ENCODE measurements at places on chromosomes 13 and 19. TPM values are rescaled to one million over a fixed set of nuclear protein-coding genes. Genes with fewer than 3 reads are reported as not detected.

DNA sequence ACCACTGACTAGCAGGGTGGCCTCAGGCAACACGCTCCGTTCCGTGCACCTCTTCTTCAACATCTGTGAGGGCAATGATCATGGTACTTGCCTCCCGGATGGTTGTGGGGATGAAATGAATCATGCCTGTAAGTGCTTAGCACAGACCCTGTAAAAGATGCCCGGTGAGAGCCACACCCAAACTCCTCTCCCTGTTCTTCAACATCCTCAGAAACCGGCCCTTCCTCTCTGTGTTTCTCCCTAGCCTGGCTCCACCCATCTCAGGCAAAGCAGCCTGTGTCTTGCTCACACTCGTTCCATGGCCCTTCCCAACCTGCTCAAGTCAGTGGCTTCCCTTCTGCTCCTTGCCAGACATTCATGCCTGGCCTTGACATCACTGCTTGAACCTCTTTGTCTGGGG, 5.8 kb upstream of the DMKN start:
- H3K36me3 ChIP-seq = no peaks in the 10 kb centered on the region
- H3K27me3 ChIP-seq = peaks cover 17% of the 10 kb centered on the region
- no peak overlapping the region for H3K27ac ChIP-seq
- DNase-seq = no peak

- H3K27ac ChIP-seq = peak overlapping the region; percentile 30
- H3K4me1 ChIP-seq = peaks cover 66% of the 10 kb centered on the region
- H3K27me3 ChIP-seq = peaks cover 12% of the 10 kb centered on the region
Measured at GRCh38 chr19:51168564-51169282, 26.6 kb downstream of the SIGLEC7 start.

- H3K4me3 ChIP-seq = no peak overlapping the region
- no peak overlapping the region for H3K27ac ChIP-seq
- H3K36me3 ChIP-seq = no peaks in the 10 kb centered on the region
- DNase-seq = no peak
Measured at GRCh38 chr13:41398494-41399170, 58.7 kb upstream of the RGCC start.

GRCh38 chr19:18167011-18167410, 6.6 kb upstream of the IFI30 start:
- H3K4me3 ChIP-seq = no peak overlapping the region
- H3K4me1 ChIP-seq = peaks cover 7% of the 10 kb centered on the region
- peaks cover 3% of the 10 kb centered on the region for H3K27me3 ChIP-seq

The SIGLEC12 gene
- not detected for polyA plus RNA-seq

The SIGLEC8 gene
- not detected for polyA plus RNA-seq

GRCh38 chr19:3977242-3978143, 6.6 kb upstream of the DAPK3 start:
- H3K36me3 ChIP-seq = peaks cover 28% of the 10 kb centered on the region
- no peak overlapping the region for H3K4me3 ChIP-seq
- no peak overlapping the region for H3K27ac ChIP-seq
- H3K4me1 ChIP-seq = peaks cover 2% of the 10 kb centered on the region

The ZNF66 gene
- polyA plus RNA-seq = 3.0 TPM

DNA sequence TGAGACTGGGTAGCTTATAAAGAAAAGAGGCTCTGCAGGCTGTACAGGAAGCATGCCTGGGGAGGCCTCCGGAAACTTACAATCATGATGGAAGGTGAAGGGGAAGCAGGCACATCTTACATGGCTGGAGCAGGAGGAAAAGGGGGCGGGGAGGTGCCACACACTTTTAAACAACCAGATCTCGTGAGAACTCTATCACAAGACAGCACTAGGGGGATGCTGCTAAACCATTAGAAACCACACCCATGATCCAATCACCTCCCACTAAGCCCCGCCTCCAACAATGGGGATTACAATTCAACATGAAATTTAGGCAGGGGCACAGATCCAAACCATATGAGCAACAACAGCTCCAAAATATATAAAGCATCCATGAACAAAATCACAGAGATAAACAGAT, 46.5 kb upstream of the GTF2F2 start:
- no peak for DNase-seq
- peaks cover 6% of the 10 kb centered on the region for H3K27me3 ChIP-seq
- no peaks in the 10 kb centered on the region for H3K36me3 ChIP-seq
- no peak overlapping the region for H3K27ac ChIP-seq
- H3K4me3 ChIP-seq = no peak overlapping the region

- peaks cover 9% of the 10 kb centered on the region for H3K36me3 ChIP-seq
- H3K27me3 ChIP-seq = peaks cover 21% of the 10 kb centered on the region
- peak; percentile 84 for DNase-seq
- peak overlapping the region; percentile 84 for H3K4me3 ChIP-seq
- H3K27ac ChIP-seq = peak overlapping the region; percentile 93
Measured at GRCh38 chr19:16139752-16140151, 3.7 kb upstream of the HSH2D start.

- H3K27ac ChIP-seq = peak overlapping the region; percentile 18
- H3K36me3 ChIP-seq = no peaks in the 10 kb centered on the region
- H3K4me1 ChIP-seq = peaks cover 46% of the 10 kb centered on the region
- no peaks in the 10 kb centered on the region for H3K27me3 ChIP-seq
- no peak overlapping the region for H3K4me3 ChIP-seq
Measured at GRCh38 chr13:112583592-112584277, 4.2 kb downstream of the TUBGCP3 start.

The FAM83E gene
- not detected for polyA plus RNA-seq

The TPT1 gene
- 3,245 TPM for polyA plus RNA-seq

The ZNF132 gene
- 0.60 TPM for polyA plus RNA-seq

Data from immature natural killer cell (primary cell).